Breast epithelium (tissue), 4 donors: ENCODE measurements at places on chromosomes 11 and 22.

DNA sequence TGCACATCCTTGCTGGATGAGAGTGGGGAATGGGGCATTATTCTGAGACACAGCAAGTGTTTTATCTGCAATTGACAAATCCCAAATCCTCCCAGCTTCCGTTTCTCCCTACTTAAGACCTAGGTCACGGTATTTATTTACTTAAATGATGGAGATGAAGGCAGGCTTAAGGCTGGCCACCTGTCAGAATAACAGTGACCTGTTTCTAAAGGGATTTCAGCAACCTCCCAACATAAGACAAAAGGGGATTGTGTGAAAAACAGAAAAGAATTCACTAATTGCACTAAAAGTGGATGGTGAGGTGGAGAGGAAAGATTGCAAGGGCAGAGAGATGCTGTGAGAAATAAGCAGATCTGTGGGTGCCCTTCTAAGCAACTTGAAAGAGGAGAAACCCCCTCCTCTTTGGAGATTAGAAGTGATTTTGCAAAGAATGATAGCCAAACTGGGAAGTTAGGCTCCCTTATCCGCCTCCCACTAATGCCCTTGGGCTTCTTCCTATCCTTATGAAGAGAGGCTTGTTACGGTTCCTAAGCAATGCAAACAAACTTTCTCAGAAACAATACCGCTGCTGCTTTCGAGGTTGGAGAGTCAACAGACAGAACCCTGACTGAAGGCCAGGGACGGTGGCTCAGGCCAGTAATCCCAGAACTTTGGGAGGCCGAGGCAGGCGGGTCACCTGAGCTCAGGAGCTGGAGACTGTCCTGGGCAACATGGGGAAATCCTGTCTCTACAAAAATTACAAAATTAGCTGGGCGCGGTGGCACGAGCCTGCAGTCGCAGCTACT lies 84.3 kb downstream of the ARL14EP start:
- DNase-seq = no peak

- no peak for DNase-seq
Measured at GRCh38 chr11:285894-286220, 3.1 kb upstream of the PGGHG start.

DNA sequence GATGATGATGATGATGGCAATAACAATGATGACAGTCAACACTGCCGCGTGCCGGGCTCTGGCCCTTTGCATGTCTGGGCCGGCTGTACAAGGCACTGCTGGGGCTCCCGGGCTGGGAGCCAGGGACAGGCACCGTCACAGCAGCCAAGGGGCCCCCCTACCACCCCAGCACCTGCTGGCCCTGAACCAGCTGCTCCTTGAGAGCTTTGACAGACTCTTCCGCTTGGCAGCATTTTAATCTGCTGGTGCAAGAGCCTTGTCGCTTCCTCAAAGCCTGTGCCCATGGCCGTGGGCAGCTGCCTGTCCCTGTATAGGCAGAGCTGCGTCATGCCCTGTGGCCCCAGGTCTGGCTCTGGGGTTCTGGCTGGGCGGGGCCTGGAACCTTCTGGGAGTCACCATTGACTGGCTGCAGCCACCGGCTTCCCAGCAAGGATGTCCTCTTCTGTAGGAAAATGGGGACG lies 12.9 kb upstream of the MUC6 start:
- DNase-seq = no peak

GRCh38 chr11:33317662-33318061 lies 60.5 kb downstream of the HIPK3 start:
- no peak for DNase-seq

GRCh38 chr11:132671851-132672370 lies 860.4 kb downstream of the OPCML start:
- no peak for DNase-seq

- no peak for DNase-seq
Measured at GRCh38 chr11:46114961-46115360, 6.3 kb downstream of the PHF21A start.
